ENCODE measurements at places on chromosomes 4 and X.

DNA sequence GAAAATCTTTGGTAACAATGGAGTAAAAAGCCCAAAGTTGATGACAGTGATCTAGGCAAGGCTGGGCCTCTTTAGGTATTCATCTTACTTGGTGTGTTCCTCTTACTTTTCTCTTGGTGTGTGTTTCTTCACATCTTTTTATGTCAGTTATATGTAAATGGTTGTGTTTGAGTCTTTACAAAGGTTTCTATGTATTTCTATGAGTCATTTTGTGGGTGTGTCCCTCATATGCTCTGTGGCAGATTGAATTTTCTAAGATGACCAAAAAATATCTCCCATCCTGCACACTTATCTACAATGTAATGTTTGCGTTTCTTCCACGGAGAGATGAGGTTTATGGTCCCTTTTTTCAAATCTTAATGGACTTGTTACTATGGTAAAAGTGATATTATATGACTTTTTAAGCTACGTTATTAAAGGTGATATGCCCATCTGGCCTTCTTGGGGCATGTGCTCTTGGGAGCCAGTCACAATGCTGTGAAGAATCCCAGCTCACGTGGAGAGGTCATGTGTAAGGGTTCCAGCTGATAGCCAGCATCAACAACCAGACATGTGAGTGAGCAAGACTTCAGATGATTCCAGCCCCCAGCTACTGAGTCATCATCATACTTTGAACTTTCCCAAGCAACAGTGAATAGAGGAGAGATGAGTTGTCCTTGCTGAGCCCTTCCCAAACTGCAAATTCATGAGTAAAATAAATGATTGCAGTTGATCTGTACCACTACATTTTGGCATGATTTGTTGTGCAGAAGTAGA is 126.9 kb downstream of the CBLL2 start:
- DNase-seq: no peak

DNA sequence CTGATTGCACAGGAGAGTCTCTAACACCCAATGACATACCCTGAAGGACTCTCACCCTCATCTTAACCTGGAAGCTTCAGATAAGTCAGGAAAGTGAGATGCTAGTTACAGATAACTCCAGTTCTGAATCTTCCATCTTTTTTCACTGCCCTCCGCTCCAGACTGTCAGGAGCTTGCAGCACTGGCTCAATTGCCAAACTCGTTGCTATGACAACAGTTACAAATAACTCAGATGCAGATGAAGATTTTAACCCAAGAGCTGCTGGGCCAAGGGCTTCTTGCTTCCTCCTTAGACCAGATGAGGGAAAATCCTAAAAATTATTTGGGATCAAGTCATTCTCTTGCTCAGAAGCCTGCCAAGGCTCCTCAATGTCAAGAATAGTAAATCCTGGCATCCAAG is 109.1 kb upstream of the HUWE1 start:
- DNase-seq: no peak

DNA sequence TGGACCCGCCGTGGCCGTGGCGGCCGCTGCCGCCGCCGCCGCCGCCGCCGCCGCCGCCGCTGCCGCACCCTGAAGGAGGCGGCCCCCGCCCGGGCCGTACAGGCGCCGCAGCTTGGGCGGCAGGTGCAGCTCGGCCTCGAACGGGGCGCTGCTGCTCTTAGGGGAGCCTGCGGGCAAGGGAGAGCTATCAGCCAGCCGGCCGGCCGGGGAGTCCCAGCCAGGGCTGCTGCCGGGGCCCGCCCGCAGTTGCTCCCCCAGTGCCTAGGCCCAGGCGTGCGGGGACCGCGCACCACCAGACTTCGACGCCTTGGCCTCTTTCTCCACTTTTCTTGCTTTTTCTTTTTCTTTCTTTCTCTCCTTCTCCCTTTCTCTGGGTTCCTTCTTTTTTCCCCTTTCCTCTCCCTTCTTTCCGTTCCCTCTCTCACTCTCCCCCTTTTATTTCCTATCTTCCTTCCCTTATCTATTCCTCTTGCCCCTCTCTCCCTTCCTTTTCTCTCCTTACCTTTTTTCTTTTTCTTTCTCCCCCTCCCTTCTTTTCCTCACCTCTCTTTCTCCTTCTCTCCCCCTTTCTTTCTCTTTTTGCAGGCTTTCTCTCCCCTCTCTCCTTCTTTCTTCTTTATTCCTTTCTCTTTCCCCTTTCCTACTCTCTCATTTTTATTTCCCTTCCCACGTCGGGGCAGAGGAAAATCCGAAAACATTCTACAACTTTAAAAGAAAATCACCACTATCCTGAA is 2.0 kb downstream of the ARX start:
- no peak for DNase-seq

DNA sequence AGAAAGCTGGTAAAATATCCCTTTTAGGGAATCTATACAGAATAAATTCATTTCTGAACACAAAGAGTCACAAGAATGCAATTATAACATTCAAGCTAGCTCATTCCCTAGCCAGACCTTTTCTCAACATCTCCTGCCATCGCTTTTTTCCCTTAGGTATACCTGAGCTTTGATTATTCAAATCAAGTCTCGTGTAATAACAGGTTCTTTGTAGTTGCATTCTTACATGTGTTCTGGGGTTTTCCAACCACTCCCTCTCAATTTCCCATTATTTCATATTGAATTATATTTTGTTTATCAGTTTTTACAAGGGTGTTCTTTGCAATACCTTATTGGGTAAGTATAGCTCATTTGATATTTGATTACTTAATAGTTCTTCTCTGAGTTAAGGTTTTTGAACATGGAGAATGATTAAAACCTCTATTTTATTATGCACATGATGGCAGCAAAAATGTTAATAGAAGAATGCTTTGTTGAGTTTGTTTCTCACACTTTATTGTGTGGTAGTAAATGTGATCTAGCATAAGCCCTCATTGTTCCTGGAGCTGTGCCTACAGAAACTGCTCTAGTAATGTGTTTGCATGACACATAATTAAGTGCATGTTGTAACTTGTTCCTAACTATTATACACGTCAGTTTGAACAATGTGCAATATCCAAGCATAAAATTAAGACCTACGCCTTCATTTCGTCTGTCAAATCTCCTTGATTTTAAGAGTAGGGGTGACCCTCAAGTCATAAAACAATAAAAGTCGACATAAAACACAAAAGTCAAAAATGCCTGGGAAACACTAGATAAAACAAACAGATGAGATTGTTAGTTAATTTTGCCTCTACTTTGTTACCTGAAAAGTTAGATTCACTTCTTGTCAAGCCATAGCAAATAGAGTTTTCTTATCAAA is 124.0 kb upstream of the POF1B start:
- DNase-seq: no peak

- DNase-seq: no peak
These were observed 1.1 kb upstream of the STX18 start for GRCh38 chr4:4542774-4543485.

DNA sequence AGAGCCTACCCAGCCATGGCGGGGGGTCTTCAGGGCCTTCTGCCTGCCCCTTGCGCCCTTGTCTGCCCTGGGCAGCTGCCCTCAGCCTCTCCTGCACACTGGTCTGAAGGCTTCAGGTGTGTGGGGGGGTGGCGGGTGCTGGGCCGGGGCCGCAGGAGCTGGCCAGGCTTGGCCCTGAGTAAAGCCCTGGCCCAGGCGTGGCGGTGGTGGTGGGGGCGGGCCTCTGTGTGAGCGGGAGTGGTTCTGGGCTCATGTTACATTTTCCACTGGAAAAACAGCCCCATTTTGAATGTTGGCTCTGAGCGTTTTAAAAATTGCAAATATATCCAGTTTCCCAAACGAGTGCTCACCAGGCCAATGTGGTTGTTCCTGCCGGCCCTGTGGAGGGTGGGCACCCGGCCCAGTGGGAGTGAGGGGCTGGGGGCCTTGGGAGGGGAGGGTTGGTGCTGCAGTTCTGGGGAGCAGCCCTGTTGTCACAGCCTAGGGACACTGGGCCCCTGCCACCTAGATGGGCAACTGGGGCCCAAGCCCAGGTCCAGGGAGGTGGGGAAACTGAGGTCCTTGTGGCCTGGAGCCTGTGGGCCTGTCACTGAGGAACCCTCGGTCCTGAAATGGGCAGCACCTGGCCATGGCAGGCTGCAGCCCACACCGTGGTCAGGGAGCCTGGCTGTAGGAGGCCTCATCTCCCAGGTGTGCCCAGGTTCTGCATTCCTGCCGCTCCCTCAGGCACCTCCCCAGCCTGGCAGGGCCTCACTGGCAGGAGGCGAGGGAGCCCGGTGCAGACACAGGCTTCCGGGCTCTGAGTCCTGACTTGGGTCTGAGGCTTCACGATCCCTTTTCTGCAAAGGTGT is 28.3 kb downstream of the FGFRL1 start:
- DNase-seq: no peak

- DNase-seq: no peak
These were observed 554.4 kb downstream of the ARAP2 start for GRCh38 chr4:35689870-35690269.

- no peak for DNase-seq
These were observed 227.8 kb upstream of the SPRY1 start for GRCh38 chr4:123168812-123169211.
